BE2C (cell line): ENCODE measurements at places on chromosomes 7 and 10.

GRCh38 chr7:51129527-51130472 lies 186.8 kb downstream of the COBL start:
- no peak for DNase-seq

- DNase-seq: no peak
Measured at GRCh38 chr10:88879534-88880281, at the start of gene STAMBPL1. STAMBPL1 (plus strand) TSS chr10:88880245; CDS start chr10:88901709, 21,464 bp downstream.

DNA sequence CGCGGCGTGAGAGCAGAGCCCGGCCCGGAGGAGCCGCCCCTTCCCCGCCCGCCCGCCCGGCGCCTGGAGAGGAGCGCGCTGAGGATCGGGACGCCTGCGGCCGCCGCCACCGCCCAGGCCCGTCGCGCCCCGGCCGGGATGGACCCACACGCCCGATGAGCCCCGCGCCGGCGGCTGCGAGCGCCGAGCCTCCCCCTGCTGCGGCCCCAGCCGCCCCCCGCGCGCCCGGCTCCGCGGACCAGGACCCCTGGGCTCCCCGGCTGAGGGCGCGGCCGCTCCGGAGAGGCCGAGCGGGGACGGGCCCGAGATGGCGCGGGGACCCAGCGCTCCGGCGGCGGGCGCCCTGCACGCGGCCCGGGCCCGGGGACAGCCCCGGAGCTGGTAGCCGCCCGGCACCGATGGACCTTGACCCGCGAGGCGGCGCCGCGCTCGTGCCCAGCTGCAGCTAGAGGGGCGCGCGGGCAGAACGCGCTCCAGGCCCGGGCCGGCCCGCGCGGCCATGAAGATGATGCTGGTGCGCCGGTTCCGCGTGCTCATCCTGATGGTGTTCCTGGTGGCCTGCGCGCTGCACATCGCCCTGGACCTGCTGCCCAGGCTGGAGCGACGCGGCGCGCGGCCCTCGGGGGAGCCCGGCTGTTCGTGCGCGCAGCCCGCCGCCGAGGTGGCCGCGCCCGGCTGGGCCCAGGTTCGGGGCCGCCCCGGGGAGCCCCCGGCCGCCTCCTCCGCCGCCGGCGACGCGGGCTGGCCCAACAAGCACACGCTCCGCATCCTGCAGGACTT lies 520 bp downstream of the FAM20C start:
- DNase-seq: no peak

GRCh38 chr7:121796381-121796780 lies 76.6 kb upstream of the PTPRZ1 start:
- no peak for DNase-seq

GRCh38 chr10:126126023-126126422 lies 229.7 kb downstream of the FANK1 start:
- DNase-seq: no peak

DNA sequence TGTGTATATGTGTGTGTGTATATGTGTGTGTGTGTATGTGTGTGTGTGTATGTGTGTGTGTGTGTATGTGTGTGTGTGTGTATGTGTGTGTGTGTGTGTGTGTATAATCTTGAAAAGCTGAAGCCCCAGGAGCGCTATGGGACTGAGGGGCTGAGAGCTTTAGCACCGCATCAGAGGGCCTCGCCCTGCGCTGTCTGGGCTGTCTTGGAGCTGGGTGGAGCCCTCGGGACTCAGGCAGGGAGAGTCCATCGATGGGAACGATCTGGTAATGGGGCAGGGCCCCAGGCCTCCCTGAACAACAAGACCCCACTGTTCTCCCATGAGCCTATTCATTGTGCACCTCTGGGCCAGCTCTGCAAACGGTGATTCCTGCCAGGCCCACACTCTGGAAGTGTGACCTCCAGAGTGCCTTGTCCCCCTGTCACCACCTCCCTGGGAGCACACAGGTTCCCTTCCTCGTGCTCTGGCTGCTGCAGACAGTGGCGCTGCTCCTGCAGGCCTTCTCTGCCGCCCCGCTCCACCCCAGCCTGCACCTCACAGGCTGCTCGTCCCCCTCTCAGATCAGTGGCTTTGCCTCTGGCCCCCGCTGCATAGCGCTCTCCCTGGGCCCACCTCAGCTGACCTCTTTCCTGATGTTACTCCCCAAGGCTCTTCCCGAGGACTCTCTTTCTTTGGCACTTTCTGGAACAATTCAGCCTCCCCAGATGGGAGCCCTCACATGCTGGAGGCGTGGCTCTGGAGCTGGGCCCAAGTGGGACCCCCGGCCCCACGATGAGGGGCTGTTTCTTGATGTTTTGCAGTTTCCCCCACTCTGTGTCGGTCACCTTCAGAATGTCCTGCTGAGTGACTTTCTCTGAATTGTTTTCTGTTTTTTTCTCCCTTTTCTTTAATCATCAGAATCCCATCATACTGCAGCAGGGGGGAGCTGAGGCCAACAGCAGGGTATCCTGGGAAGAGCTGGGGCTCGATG lies 542.2 kb upstream of the FOXK1 start:
- no peak for DNase-seq

GRCh38 chr7:127713758-127714157 lies 61.8 kb downstream of the SND1 start:
- no peak for DNase-seq

GRCh38 chr7:71414490-71414889 lies 282.5 kb downstream of the GALNT17 start:
- no peak for DNase-seq

DNA sequence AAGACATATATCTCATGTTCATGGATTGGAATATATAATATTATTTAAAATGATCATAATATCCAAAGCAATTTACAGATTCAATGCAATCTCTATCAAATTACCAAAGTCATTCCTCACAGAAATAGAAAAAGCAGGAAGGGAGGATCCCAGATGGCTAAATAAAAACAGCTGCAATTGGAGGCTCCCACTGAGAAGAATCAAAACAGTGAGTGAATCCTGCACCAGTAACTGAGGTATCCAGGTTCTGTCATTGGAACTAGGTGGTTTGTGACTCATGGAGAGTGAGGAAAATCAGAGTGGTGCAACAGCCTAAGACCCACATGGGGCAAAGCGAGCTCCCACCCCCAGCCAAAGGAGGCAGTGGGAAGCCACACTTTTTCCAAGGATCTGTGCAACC lies 128.4 kb downstream of the MTERF1 start:
- DNase-seq: no peak

GRCh38 chr10:118041316-118041715 lies 5.4 kb downstream of the RAB11FIP2 start:
- no peak for DNase-seq

DNA sequence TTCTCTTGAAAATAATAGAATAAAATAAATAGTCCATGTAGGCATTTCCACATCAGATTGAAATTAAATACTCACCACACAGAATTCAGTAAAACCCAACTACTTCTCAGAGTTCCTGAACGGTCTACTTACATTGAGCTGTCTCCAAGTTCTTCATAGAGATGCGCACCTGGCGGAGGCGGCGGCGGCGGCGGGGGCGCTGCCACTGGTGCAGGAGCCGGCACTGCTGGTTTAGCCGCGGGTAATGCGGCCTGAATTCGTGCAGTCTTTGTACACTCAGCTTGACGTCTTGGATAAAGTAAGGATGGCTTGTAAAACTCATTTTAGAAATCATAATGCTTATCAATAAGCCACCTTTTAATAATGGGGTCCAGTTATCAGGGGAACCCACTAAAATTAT lies 973.8 kb downstream of the PCDH15 start:
- no peak for DNase-seq

DNA sequence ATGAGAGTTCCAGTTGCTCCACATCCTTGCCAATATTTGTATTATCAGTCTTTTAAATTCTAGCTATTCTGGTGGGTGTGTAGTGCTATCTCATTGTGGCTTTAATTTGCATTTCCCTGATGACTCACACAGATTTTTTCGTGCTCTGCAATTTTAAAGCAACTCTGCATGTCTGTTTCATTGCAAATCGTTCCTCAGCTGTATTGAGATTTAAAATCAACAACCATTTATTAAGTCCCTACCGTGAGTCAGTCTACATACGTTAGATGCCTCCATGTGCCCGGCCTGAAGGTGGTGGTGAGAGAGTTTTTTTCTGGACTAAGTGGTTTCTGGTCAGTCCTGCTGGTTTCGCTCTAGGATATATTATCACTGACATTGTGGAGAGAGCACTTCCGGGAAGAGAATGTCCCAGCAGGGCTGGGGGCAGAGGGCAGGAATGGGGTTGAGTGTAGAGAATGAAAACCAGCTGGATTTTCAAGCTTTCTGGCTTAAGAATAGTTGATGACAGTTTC lies 8.4 kb upstream of the HYCC1 start:
- no peak for DNase-seq

DNA sequence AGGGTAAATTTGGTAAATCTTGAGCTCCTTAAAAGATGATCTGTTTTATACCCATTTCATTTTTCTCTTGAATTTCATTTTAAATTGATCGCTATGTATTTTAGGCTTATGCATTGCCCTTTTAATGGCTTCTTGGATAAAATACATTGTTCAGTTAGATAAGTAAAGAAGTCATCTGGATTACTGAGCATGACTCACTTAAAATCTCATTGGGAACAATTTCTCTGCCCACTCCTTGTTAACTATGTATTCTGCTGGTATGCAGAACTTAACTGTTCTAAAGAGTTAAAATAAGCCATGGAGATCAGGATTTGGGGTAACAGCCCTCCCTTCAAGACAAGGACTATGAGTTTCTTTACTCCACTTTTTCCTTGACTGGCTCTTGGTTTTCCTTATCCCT lies 134.2 kb downstream of the SND1 start:
- DNase-seq: no peak

DNA sequence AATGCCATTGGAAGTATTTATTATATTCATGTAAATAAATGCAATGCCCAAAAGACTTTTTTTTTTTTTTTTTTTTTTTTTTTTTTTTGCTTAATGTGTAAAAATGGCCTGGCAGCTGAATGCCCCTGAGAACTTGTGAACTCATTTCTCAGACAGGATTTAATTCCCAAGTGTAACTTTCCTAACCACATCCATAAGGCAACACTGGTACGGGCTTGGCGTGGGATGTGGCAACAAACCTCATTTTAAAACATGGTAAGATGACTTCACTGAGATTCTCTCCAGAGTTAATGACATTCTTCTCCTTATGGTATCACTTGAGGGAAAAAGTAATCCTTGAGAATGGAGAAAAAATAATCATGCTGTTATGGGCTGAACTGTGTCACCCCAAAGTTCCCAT lies 150.4 kb downstream of the DGKI start:
- DNase-seq: no peak
